ENCODE measurements at places on chromosomes 2 and 18.

DNA sequence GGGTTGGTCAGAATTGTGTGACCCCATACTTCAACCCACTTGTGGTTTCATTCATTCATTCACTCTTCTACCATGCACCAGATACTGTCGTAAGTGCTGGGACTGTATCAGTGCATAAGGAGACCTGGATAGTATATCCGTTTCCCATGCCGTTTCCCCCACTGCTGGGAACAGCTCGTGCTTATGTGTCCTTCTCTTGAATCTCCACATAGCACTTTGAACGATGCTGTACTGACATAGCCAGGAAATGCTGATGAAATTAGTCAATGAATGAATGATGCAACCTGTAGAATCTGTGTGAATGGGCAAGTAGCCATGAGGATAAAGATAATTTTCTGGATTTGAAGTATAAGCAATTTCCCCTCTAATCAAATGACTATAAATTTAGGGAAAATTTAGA lies 276.1 kb downstream of the BCL2 start:
- no peak for DNase-seq

GRCh38 chr2:5766561-5766960 lies 74.4 kb downstream of the SOX11 start:
- no peak for DNase-seq

DNA sequence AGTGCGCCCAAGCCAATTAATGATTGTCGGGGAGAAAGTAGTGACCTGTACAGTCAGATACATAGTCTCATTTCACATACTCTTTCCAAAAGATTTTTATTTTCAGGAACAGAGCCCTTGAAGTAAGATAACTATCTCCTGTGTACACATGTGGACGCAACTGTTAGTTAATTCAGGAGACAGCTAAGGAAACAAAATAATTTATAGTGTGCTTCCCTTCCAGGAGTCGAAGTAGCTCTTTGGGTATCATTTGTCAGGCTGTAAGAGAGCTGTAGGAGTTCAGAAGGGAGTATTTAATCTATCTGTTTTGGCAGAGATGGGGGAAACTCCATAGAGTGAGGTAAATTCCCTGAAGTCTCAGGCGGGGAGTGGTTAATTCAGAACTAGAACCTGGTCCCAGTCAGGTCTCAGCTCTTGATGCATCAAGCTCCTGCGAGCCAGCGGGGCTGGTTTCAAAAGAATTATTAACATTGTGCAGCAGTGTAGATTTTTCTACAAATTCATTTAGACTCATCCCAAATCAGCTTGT lies 63.0 kb downstream of the MAPK4 start:
- no peak for DNase-seq

DNA sequence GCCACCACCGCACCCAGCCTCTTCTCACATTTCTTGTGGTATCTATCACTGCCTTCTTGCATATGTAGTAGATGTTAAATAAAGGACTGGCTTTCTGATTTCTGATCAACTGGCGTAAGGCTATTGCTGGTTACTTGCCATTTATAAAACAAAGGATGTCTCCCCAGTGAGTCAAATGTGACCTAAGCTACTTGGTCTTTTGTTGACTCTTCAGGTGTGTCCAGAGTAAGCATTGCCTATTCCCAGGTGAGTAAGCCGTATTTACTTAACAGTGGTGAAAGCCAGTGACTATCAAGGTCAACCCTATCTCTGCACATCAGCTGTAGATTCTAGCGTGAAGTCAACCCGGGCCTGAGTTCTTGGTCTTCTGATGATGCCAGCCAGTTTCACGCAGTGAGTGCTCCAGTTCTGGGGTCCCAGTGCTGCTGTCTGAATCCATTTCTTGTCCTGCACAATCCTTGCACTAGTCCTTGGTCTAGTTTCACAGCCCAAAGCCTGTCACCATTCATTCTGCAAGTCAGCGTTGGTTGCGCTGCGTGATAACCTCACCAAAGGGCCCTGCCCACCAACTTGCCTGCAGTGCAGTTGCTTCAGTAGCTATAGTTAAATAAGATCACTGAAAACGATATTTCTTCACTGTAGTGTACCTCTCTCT lies 120.2 kb downstream of the GBX2 start:
- DNase-seq: no peak

- no peak for DNase-seq
Observed at GRCh38 chr2:166901336-166901735, 13.1 kb downstream of the XIRP2 start.

- DNase-seq: no peak
Observed at GRCh38 chr18:35415511-35416073, 38.5 kb upstream of the ZNF396 start.

- DNase-seq: no peak
Observed at GRCh38 chr2:64976276-64976675, 12.9 kb upstream of the SLC1A4 start.

- no peak for DNase-seq
Observed at GRCh38 chr2:138095336-138095735, 131.1 kb downstream of the HNMT start.

GRCh38 chr2:35391736-35392442 lies 963.7 kb upstream of the CRIM1 start:
- DNase-seq: no peak

DNA sequence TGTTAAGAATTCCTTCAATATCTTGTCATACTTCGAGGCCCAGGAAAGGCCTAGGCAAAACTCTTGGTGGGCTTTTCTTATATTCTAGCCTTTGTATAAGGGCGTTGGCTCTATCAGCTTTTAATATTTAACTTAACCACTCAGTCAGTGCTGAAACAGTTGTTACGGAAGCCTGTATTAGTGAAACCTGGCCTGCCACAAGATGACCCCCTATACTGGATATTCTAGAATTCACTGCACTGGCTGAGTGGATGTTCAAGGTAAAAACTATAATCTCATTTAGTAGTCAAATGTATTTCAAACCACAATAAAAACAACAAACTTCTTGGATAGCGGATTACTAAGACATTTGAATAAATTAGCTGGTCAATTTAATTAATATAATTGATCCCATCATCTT lies 91.7 kb upstream of the HNMT start:
- no peak for DNase-seq

DNA sequence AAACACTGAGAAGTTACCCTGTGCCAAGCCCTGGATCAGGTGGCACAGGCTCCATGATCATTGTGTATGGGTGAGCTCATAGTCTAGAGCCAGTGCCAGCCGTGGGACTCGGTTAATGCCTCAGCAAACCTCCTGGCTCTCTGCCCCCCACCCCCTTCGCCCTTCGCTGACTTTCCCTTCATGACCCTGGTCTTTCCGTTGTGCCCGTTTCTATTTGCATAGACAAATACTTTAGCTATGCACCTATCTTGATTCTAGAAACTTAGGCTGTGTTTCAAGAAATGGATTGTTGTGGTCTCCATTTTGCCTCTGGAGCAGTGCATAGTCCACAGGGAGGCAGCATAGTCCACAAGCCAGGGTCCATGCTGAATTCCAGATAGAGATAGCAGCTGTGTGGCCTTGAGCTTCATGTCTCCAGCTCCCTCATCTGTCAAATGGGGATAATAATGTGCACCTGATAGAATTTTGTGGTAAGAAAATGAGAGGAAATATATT lies 44.8 kb upstream of the KDM3A start:
- no peak for DNase-seq

- no peak for DNase-seq
Observed at GRCh38 chr2:18077704-18078103, 199.2 kb downstream of the KCNS3 start.

GRCh38 chr2:100250645-100251044 lies 71.7 kb downstream of the LONRF2 start:
- DNase-seq: no peak

DNA sequence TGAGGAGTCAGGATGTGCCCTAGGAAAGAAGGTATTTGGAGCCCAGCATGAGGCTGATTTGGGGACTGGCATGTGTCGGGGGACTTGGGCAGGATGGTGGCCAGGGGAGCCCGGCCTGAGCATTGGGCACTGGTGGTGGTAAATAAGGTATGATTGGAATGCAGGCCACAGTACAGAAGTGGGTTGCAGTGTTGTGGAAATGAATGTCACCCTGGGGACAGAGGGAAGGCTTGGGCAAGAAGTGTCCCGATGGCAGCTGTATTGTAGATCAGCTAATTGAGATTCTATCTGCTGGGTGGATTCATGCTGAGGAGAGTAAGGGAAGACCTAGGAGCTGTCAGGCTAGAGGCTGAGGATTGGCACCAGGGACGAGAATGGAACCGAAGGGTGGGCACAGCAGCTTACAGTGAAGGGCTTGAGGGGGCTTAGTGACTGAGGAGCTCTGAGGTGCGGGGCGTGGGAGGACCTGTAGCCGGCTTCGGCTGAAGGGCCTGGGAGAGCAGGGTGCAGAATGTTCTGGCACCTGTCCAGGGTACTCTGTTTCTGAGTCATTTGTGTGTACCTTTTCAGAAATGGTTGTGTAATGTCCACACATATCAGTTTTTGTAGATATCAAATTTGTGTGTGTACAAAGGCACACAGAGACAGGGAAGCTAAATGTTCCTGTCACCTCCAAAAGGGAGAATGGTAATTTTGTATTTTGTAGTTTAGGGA lies 170.2 kb downstream of the PRKCE start:
- DNase-seq: no peak

DNA sequence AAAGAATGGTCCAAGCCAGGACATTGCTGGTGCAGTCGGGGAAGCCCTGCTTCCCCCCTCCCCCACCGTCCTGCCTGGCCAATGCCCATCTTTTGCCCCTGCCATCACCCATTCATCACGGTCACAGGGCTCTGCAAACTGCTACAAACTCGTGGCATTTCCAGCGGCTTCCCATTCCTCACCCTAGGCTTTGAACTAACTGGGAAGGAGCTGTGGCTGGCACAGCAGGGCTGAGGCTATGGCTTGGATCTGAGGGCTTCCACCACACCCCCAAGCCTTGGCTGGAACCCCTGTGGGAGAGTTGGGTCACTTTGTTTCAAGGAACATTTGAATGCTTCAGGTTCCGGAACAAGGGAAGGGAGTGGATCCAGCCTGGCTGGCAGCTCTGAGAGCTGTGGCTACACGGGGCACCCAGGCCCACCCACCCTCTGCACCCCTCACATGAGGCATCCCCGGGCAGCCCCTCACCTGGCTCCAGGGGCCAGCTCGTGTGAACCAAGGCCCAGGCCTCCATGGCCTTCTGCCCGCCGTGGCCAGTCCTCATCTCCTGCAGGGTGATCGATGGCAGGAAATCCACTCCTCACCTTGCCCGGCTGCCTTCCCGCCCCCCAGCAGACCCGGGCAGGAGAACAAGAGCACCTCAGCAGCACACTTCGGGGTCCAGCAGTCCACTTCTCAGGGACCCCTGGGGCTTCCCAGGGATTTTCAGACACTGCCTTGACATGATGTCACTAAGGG lies 58.8 kb upstream of the OTOS start:
- no peak for DNase-seq

- DNase-seq: no peak
Observed at GRCh38 chr2:162324953-162325352, 6.5 kb upstream of the IFIH1 start.

DNA sequence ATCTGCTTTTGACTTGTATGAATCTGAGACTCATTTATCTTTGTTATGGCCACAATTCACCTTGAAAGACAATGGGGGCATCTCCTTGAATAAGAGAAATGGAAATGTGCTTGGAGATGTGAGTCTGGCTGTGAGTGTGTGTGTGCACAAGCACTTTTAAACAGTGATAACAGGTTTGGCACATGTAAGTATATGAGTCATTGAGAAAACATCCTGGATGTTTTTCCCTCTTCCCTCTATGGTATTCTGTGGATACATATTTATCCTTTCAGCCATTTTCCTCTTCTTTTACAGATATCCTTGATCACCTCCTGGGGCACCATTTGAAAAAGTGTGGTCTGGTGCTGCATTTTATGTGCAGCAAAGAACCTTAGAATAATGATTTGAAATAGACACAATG lies 317.3 kb upstream of the THUMPD2 start:
- no peak for DNase-seq

- DNase-seq: no peak
Observed at GRCh38 chr2:71699428-71699827, 246.1 kb downstream of the DYSF start.

DNA sequence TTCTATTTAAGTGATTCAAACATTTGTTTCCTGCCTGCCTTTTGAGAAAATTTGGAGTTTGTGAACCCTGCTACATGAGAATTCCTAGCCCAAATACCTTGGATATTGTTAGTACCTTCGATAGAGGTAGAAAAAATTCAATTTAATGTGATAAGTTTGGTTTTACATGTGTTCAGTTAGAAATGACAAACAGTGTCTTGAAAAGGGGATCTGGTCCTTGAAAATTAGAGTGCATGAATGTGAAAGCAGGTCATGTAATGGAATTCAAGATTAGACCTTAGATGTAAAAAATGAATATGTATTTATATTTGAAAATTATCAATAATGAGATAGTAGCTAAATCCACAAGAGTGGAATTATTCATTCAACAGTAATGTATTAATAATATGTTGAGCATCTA lies 70.5 kb downstream of the PIK3C3 start:
- DNase-seq: no peak

- no peak for DNase-seq
Observed at GRCh38 chr2:14872779-14873325, 240.3 kb downstream of the LRATD1 start.

GRCh38 chr18:23131693-23132319 lies 3.5 kb upstream of the CABLES1 start:
- no peak for DNase-seq

GRCh38 chr2:67844024-67844540 lies 218.7 kb downstream of the C1D start:
- DNase-seq: no peak
